AG09309 (cell line): ENCODE measurements at places on chromosomes 5 and 9.

GRCh38 chr9:10649076-10649475 is 36.3 kb upstream of the PTPRD start:
- no peak for DNase-seq

DNA sequence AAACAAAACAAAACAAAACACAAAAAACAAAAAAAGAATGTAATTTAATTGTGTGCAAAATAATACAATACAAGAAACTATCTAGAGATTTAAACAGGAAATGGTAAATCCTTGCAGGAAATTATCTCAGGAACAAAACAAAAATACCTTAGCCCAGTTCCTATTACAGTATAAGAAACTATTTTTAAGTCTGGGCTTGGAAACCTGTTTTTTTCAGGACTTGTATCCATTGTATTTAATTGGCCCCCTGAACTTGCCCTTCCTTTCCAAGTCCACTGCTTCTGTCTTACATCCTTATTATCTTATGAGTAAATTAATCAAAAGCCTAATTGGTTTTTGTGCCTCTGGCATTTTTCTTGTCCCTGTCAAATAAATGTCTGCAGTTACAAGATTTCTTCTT is 48.5 kb downstream of the ST8SIA4 start:
- no peak for DNase-seq

DNA sequence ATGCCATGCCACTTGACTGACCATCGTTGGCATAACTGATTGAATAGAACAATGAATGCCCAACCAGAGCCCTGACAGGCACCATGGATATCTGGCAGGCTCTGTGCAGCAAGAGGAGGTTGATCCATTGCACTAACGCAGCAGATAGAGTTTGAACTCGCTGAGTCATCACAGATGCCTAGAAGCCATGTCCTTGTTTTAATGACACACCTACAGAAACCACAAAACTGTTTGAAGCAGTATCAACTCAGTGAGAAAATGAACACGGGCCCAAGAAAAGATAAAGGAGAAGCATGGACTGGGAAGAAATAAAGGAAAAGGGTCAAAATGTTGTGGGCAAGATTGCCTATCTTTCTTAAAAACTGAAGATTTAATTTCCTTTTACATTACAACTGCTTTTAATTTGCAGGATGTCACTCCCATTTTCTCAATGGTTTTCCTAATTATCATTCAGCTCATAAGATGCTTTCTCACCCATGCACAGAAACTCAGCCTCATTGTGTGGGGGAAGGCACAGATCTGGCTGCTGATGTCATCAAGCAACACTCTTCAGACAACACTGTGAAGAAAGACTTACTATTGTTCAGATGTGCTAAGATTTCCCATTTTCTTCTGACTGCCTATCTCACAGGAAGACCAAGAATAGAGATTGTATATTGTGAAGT is 129.0 kb downstream of the PIK3R1 start:
- DNase-seq: no peak

GRCh38 chr9:108439947-108440346 is 415.8 kb downstream of the ACTL7B start:
- peak; percentile 64 for DNase-seq

DNA sequence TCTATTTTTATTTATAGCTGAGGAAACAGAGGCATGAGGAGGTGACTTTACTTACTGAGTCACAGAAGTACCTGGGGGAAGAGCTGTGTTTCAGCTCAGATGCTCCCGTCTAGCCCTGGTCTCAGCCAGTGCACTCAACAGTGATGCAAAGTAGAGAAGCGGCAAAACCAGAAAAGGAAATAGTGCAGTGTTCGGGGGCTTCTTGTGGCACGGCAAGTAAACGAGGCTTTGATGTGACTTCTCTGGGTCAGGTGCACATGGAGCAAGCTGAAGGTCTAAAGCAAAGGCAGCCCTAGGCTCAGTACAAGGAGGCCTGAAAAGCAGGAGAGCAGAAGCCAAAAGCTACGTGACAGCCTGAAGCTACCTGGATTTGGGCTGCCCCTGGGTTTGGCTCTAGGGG is 526.7 kb upstream of the ADAMTS16 start:
- DNase-seq: no peak

- no peak for DNase-seq
Observed at GRCh38 chr5:164721116-164721515, 1215.7 kb downstream of the MAT2B start.

- no peak for DNase-seq
Observed at GRCh38 chr5:149724130-149724840, 5.8 kb upstream of the PPARGC1B start.

- no peak for DNase-seq
Observed at GRCh38 chr5:42600441-42600840, 156.2 kb upstream of the CCDC152 start.

GRCh38 chr5:87246061-87246460 is 21.6 kb upstream of the RASA1 start:
- no peak for DNase-seq

- DNase-seq: no peak
Observed at GRCh38 chr5:180603076-180603594, 11.8 kb upstream of the SCGB3A1 start.

GRCh38 chr9:82443312-82443711 is 454.7 kb downstream of the SPATA31D1 start:
- no peak for DNase-seq

DNA sequence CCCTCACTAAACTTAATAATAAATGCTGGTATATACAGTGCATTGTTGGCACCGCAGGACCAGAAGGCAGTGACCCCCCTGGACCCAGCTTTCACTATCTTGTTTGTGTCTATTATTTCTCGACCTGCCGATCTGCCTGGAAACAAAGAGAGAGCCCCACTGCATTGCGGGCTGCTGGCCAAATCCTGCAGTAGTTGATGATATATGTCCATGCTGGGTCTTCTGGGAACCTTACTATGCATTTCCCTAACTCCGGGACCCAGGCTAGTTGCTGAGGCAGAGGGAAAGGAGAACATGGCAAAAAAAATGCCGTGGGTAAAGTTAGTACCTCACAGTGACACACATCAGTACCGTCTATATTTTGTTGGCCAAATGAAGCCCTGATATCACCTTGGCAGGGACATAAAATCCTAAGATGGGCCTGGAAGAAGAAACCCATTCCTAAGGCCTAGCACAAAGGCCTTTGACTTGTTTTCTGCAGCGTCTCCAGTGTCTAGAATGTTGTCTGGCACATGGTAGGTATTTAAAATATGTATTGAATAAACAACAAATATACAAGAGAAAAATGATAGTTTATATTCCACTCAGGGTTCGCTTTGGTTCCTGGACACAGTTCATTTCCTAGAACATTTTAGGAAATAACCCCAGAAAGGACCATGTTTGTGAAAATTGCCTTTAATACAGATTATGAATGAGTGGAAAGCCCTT is 46.1 kb downstream of the NMUR2 start:
- DNase-seq: no peak

DNA sequence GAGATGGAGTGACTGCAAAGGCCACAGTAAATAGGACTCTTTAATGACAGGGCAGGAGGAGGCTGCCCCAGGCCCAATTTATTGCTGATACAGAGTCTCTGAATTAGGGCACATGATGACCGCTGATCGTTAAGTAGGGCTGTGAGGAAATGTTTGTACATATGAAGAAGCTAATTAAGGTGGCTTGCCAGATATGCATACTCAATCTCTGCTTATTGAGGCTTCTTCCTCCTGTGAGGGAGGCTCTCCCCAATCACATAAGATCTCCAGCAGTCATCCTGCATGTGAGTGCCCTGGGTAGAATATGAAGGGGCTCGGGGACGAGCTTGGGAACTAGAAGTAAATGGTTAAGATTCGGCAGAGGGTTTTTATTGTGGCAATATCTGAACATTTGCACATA is 8.2 kb upstream of the CD180 start:
- no peak for DNase-seq

- no peak for DNase-seq
Observed at GRCh38 chr9:88418025-88418424, 29.8 kb downstream of the SPIN1 start.

DNA sequence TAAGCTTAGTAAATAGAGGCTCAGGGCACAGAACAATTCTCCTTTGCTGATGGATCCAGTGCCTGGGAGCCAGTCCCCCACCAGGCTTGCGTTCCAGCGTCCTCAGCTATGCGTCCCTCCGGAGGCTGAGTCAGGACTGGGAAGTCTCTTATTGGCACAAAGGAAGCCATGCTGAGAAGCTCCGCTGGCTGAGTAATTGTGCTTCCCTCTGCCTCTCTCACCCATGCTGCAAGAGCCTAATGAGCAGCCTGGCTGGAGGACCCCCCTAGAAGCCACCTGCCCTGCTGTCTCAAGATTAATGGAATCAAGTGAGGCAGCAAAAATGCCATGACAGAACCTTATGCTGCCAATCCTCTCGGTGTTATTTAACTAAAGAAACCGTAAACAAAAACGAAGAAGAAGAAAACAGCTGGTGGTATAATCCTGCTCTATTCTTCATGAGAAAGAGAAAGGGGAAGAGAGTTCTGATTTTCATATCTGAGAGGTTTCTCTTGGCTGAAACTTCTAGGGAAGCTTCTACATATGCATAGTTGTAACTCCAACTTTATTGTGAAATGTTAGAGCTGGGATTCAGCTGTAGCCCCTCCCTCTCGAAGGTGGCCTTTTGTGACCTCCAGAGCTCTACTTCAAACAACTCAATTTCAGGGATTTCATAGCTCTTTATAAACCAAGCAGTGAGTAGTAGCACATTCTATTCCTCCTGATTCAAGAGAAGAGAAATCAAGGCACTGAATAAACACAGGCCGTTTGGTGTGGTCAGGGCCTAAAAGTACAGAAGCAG is 185.4 kb upstream of the SEMA6A start:
- no peak for DNase-seq

DNA sequence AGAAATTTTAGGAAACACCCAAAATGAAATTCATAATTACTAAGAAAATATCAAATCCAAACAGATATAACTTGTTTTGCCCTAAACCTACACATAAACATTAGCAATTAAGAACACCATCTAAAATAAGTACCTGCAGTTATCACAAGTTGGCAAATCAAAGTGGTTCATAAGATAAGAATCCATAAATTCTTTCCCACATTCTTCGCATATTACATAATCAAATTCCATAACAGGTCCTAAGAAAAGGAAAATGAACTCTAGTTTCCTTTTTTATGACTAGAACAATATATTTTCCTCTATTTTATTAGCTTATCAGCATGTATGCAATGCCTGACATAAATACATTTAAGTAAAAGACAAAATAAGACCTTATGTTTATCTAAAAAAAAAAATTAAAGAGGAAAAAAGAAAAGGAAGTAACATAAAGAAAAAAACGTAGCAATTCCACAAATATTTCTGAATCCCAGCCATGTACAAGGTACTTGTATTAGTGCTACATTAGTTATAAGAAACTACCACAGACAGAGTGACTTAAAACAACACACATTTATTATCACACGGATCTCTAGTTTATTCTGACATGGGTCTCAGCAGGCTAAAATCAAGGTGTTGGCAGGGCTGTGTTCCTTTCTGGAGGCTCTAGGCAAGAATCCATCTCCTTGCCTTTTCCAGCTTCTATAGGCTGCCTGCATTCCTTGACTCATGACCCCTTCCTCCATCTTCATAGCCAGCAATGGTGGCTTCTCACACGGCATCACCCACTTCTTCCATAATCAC is 7.5 kb downstream of the XPA start:
- no peak for DNase-seq

GRCh38 chr5:99866740-99867139 is 668.4 kb upstream of the FAM174A start:
- DNase-seq: no peak

- no peak for DNase-seq
Observed at GRCh38 chr9:138071731-138072130, 194.1 kb downstream of the CACNA1B start.

GRCh38 chr5:61353293-61353692 is 21.2 kb downstream of the ZSWIM6 start:
- DNase-seq: no peak

- DNase-seq: no peak
Observed at GRCh38 chr5:153511622-153512021, 21.2 kb downstream of the GRIA1 start.

- no peak for DNase-seq
Observed at GRCh38 chr9:6922680-6923079, 164.9 kb downstream of the KDM4C start.

DNA sequence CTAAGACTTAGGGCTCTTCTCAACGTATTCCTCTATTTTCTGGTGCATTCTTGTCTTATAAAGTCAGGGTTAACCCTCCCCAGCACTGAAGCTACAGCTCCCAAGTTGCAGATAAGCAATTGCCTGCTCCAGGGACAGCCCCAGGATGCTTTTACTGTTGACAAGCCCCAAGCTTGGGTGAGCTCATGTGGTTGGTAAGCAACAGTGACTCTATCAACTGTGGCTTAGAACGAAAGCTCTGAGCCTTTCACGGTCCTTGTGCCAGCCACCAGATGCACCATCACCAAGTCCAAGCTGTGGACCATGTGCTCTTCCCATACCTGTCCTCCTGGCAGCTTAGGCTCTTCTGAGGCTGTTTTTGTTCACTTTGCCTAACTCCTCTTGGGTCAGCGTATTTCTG is 13.5 kb downstream of the ADRB2 start:
- no peak for DNase-seq

- DNase-seq: no peak
Observed at GRCh38 chr5:116453988-116454411, 120.6 kb downstream of the SEMA6A start.

DNA sequence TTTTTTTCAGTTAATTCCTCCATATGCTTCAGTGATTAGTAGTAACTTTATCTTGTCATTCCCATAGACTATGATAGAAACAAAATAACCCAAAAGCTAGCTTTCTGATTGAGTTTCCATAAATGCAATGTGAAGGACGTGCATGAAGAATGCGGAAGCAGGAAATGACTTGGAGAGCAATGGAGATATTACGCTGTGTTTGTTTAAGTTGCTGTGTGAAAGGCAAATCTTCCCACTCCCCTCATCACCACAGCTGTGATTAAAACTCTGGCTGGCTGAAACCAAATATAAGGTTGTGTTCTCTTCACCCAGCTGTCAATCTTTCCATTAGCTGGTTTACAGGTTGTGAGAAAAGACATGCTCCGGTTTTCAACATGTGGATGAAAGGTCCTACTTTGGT is 83.9 kb downstream of the NR2F1-AS1 start:
- DNase-seq: no peak

- peak; percentile 4 for DNase-seq
Observed at GRCh38 chr5:37926732-37927131, 86.9 kb upstream of the GDNF start.

GRCh38 chr9:124480621-124480981 is 26.6 kb downstream of the NR5A1 start:
- DNase-seq: no peak

GRCh38 chr9:87787735-87788134 is 61.8 kb downstream of the CTSL start:
- DNase-seq: no peak

DNA sequence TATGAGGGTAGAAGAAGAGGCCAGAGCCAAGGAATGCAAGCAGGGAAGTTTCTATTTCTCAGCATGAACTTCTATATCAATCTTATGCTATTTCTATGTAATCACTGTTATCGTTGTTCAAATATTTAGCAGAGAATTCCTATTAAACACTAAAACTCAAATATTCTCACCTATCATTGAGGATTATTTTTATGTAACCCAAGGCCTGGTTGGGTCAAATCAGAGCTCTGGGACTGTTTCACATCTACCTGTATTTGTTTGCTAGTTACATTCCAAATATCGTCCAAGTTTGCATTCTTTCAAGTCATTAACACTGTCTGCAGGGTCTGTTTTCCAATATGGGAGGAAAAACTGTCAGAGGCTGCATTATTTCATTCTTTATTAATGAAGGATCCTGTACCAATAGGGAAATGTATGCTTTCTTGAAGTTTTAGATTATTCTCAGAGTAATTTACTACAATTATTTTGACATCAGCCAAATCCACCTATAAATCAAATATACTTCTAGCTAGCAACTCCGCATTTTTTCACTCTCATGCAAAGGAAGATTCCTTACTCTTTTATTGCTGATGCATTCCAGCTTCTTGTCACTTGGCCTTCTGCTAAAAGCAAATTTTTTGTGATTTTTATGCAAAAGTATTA is 52.2 kb downstream of the LURAP1L start:
- DNase-seq: no peak
